Smooth muscle cell of the pulmonary artery (primary cell): ENCODE measurements at places on chromosomes 7 and 10. TPM values are rescaled to one million over a fixed set of nuclear protein-coding genes. Genes with fewer than 3 reads are reported as not detected.

Gene OR9A2
- 0.13 TPM in 1 of 2 replicates, not detected in the other for total RNA-seq

Gene AKR1C8
- total RNA-seq, result not detected in 2 replicates

Gene SPOCK2
- total RNA-seq, result 0.26 and 0.69 TPM in 2 replicates

Gene GNG11
- total RNA-seq, result 8.5 and 28.0 TPM in 2 replicates

Gene HYCC1
- 106 and 170 TPM in 2 replicates for total RNA-seq
